ENCODE measurements at places on chromosomes 12 and 14.

GRCh38 chr14:51922624-51923023, 62.2 kb downstream of the GNG2 start:
- DNase-seq, result no peak

GRCh38 chr12:111056618-111057521, 136.5 kb upstream of the MYL2 start:
- DNase-seq, result no peak

DNA sequence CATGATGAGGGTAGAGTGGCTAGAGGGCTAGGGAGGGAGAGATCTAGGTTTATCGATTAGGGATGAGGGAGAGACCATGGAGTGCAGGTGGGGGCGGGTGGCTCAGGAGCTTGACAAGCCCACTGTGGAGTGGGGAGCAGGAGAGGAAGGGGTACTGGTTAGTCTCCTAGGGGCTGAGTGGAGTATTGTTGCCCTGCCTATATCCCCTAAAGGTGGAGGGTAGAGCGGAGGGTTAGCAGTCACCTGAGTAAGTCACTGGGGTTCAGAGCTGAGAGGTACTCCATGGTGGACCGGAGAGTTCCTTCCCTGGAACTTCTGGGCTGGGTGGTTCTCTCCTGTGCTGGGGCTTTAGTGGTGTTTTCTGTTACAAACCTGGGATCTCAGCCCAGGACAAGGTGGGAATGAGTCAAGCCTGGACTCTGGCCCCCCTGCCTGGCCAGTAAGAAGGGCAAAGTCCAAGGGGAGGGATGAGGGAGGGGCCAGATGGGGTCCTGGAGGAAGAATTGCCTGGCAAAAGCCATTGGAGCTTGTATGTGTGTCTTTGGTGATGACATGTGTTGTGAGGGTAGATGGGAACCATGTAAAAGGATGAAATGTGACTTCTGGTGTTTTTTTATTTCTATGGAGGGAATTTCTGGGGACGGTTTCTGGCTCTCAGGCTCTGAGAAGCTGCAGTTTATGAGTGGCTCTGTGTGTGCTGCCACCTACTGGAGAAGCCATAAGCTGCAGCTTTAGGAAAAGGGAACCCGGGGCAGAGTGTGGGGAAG, at the start of gene CIDEB:
CIDEB (minus strand) TSS at position 403 of the 767 bp plus-strand sequence; CDS start at position 284, 119 bp downstream.
- DNase-seq, result peak; percentile 33

GRCh38 chr14:99891900-99892299, 98.7 kb downstream of the EML1 start:
- DNase-seq, result no peak

GRCh38 chr12:65155784-65156183, 13.6 kb upstream of the LEMD3 start:
- DNase-seq, result no peak

GRCh38 chr14:65034021-65034420, 47.3 kb downstream of the FNTB start:
- no peak for DNase-seq

GRCh38 chr12:27436029-27436428, 10.5 kb upstream of the SMCO2 start:
- DNase-seq, result no peak

GRCh38 chr14:103905842-103906456, 22.3 kb upstream of the TDRD9 start:
- DNase-seq, result no peak

- DNase-seq, result no peak
These were observed 431.9 kb downstream of the BCL11B start for GRCh38 chr14:98840091-98840490.

DNA sequence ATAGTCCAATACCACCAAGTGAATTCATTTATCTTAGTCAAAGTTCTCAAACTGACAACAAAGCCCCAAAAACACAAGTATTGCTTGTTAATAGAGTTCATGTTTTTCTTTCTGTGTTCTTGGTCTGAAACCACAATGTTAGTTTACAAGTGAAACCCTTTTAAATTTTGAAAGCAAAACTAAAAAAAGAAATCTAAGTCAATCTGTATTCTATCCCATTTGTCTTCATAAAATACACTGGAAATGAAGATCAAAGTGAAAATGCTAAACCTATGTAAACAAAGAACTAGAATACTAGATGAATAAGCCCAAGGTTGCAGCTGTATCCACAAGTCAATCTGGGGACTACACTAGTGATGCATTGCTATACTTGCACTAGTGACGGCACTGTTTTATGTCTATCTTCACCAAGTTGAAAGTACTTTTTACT, 10.4 kb downstream of the MAP4K5 start:
- DNase-seq, result no peak

DNA sequence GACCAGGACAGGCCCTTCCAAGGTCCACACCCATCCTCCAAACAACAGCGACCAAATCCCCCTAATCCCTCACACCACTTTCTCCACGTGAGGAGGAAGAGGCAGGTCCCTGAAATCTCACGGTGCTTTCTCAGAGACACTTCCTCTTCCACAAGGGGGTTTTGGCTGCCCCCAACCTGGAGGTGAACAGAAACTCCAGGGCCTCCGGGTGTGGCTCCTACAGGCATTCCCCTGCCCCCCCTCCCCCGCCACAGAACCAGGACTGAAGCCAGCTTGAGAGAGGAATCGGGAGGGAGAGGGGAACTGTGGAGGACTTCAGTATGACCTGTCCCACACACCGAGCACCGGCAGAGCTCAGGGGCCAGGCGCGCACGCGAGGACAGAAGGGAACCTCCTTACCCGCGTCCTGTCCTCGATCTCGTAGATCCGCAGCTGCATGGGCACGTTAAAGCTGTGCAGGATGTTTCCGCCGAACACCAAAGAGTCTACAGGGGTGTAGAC, 60.2 kb downstream of the KDM2B start:
- DNase-seq, result no peak

DNA sequence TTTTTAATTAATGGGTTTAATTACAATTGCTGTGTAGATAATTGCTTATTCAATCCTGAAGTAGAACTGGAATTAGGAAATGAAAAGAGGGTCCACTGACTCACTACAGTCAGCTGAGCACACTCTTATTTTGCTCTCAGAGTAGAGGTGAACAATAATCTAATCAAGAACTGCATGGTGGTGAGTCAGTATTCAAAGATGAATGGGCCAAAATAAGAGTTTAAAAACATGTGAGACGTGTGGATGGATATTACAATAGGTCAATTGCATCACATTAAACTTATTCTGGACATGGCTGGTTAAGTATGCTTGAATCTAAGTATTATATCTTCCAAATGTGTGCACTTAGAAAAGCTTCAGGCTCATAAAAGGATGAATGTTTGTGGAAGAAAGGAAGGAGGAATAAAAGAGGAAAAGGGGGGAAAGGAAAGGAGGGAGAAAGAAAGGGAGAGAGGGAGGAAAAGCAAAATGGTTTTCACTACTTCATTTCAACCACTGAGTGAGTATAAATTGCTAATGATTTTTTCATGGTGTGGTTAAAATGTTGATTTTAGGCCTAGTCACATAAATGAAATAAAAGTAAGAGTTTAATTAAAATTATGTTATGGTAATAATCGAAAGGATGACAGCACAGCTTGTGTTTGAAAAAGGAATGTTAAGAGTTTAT, 27.0 kb upstream of the EEA1 start:
- no peak for DNase-seq

GRCh38 chr12:84857525-84858208, 54.9 kb downstream of the SLC6A15 start:
- no peak for DNase-seq

DNA sequence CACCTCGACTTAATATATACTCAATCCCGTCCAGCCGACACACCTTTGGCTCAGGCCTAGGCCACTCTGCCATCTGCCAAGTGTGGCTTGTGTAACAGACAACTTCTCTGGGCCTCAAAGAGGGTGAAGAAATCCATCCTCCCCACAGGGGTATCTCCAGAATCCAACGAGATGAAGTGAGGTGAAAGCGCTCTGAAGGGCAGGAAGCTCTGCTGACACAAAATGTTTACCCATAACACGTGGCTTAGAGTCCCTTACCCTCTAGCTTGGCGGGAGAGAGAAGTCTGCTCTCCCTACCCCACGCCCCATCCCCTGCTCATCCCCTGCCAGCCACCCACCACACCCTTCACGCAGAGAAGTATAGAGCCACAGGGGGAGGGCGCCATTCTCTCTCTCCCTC, 13.0 kb downstream of the ZBTB39 start:
- no peak for DNase-seq

DNA sequence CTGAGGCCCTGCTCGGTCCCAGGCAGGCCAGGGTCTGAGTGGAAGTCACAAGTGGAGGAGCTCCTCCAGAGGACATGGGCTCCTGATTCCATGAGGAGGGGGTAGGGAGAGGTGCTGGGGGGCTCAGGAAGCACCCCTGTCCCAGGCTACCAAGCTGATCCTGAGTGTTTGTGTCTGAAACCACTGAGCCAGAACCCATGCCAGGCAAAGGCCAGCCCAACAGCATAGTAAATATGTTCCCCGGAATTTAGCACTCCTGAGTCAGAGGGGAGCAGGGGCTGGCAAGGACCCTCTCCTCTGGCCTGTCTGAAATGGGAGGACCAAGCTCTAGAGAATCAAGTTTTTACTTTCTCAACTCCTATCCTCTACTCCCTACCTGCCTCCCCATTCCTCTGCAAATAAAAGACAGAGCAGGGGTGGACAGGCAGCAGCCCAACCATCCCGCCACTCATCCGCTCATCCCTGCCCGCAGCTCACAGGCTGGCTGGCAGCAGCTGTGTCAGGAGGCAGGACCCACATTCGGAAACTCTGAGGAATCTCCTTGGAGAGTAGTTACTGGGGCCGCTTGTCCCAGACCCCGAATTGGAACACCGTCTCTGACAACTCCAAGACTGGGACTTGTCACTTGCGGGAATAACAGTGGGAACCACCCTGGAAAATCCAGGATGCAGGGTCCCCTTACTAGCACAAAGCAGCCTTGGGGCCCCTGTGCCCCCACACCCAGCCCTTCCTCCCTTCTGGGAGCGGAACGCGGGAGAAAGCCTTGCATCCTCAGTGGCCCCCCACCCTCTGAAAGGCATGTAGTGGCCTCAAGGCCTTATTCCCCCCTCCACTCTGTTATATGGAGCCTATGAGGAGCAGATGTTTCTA, 102.5 kb downstream of the ZFP36L1 start:
- DNase-seq, result no peak

DNA sequence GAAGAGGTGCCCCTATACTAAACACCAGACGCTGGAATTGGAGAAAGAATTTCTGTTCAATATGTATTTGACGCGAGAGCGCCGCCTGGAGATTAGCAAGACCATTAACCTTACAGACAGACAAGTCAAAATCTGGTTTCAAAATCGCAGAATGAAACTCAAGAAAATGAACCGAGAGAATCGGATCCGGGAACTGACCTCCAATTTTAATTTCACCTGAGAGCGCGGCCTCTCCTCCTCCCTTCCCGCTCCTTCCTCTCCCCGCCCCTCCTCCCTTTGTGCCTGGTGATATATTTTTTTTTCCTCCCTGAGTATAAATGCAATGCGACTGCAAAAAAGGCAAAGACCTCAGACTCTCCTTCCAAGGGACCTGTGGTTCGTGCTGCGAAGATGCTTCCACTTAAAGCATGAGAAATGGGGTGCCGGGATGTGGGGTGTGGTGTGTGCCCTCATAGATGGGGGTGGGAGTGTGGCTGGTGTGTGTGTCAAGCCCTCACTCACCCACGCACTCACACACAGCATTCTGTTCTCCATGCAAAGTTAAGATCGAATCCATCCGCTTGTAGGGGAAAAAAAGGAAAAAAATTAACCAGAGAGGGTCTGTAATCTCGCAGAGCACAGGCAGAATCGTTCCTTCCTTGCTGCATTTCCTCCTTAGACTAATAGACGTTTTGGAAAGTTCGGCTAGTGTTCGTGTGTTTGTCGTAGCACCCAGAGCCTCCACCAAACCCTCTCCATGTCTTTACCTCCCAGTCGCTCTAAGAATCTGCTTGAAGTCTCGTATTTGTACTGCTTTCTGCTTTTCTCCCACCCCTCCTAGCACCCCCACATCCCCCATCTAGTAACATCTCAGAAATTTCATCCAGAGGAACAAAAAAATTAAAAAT, 4.5 kb downstream of the HOXC10 start:
- DNase-seq, result no peak

GRCh38 chr14:75138492-75138891, 11.6 kb upstream of the NEK9 start:
- DNase-seq, result no peak

DNA sequence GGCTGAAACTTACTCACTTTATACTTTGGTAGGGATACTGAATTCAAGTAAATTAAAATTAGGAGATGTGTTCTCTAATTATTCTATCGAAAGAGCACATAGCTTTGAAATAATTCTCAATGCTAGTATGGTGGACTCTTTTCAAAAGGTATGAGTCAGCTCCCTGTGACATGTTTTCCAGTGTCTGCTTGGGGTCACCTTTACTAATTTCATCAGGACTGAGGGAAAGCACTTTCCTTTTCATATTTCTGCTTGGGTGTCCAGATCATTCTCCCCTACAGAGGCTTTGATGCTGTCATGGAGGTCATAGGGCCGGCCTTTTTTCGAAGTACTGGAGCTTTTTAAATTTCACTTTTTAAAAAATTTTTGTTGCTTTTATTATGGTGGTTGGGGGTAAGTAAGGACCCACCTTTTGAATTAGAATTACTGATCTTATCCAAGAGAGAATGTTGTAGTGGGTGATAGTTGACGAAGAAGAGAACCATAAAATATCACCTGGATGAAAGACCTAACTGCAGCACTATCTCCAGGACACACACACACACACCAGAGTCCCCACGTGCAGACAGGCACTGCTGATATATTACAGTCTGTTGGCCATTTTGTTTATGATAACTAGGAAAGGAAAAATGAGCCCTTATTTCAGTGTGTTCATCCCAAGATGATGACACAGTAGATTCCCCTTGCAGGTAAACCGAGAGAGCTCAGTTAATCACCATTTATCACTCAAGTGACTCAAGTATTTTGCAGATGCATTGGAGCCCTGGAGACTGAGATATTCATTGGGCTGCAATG, 558.6 kb downstream of the DIO2 start:
- DNase-seq, result no peak

- no peak for DNase-seq
These were observed 47.4 kb upstream of the PARP11 start for GRCh38 chr12:3920351-3921150.

- peak; percentile 61 for DNase-seq
These were observed 1.3 kb downstream of the PLEKHG3 start for GRCh38 chr14:64705381-64706118.

DNA sequence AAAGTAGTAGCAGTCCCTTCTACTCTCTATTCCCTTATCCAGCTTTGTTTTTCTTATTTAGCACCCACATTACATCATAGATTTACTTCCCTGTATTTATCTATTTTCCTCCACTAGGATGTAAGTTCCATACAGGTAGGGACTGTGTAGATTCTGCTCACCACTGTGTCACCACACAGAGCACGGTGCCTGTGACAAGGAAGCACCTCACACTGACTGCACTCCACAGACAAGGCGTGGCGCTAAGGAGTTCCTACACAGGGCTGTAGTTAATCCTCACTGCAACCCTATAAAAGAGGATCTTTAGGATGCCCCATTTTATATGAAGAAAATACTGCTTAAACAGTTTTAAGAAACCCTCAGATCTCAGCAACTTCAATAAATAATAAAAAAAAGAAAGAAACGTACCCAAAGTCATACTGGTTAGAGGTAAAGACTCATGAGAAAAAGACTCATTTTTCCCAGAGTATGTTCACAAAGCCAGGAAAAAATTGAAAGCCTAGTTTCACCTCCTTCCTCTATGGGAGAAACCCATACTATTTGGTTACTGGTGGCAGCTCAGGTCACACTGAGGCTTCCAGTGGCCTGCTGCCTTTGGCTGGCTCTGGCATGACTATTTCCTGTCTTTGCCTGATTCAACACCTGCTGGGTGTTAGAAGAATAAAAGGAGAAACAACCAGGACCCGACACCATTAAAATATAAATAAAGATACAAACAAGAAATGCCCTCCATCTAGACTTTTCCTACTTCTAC, 36.9 kb downstream of the RAD9B start:
- no peak for DNase-seq

Measured in C1 segment of cervical spinal cord (tissue), 14 donors.